ENCODE measurements at places on chromosomes 2 and 18. TPM values are rescaled to one million over a fixed set of nuclear protein-coding genes. Genes with fewer than 3 reads are reported as not detected.

CRYBA2 gene
- total RNA-seq, result not detected

FEV gene
- not detected for total RNA-seq

GORASP2 gene
- 67.7 TPM for total RNA-seq

LDLRAD4 gene
- 0.54 TPM for total RNA-seq

TAF4B gene
- 3.6 TPM for total RNA-seq

DOK6 gene
- 2.1 TPM for total RNA-seq

EML6 gene
- 0.49 TPM for total RNA-seq

SCYGR2 gene
- total RNA-seq, result not detected

GRHL1 gene
- 1.3 TPM for total RNA-seq

MPP4 gene
- total RNA-seq, result 4.0 TPM

CBLN2 gene
- total RNA-seq, result 0.33 TPM

ALK gene
- total RNA-seq, result 0.27 TPM

RAB31 gene
- total RNA-seq, result 90.4 TPM

BOLL gene
- total RNA-seq, result not detected

TSGA10 gene
- 3.8 TPM for total RNA-seq

SPATA3 gene
- total RNA-seq, result not detected

RAX gene
- not detected for total RNA-seq

APCDD1 gene
- total RNA-seq, result 0.09 TPM

REG1B gene
- total RNA-seq, result not detected

SPDYA gene
- 6.5 TPM for total RNA-seq

LAMA1 gene
- 30.1 TPM for total RNA-seq

LOXHD1 gene
- total RNA-seq, result not detected

IL36G gene
- total RNA-seq, result not detected

PSMA8 gene
- total RNA-seq, result not detected

ABCG5 gene
- not detected for total RNA-seq

IWS1 gene
- 37.7 TPM for total RNA-seq

TMEM200C gene
- total RNA-seq, result 0.33 TPM

ABCG8 gene
- not detected for total RNA-seq

TFCP2L1 gene
- under 0.01 TPM for total RNA-seq

NCKAP5 gene
- total RNA-seq, result 1.7 TPM

FBXO36 gene
- 1.6 TPM for total RNA-seq

ZSWIM2 gene
- not detected for total RNA-seq

IL37 gene
- total RNA-seq, result not detected

PDE11A gene
- total RNA-seq, result not detected

MC4R gene
- total RNA-seq, result not detected

FSIP2 gene
- 1.6 TPM for total RNA-seq

PRKAG3 gene
- total RNA-seq, result 0.41 TPM

ZBTB7C gene
- 0.41 TPM for total RNA-seq

ITM2C gene
- total RNA-seq, result 26.5 TPM

MSTN gene
- 0.08 TPM for total RNA-seq

ADNP2 gene
- 23.9 TPM for total RNA-seq

KCNG2 gene
- total RNA-seq, result not detected

SLC5A7 gene
- not detected for total RNA-seq

RAPGEF4 gene
- 1.3 TPM for total RNA-seq

WDR7 gene
- total RNA-seq, result 26.7 TPM

TUBA3D gene
- total RNA-seq, result not detected

CHRND gene
- not detected for total RNA-seq

All from fibroblast of the aortic adventitia (primary cell).